ENCODE measurements at places on chromosomes 3 and 15.
A peak's percentile ranks its signal among the peaks of the same experiment; 100 is the strongest.

- DNase-seq = peak; percentile 57
Measured at GRCh38 chr3:112086076-112086854, at the start of gene C3orf52. Gene C3orf52, plus strand, starts transcription at chr3:112086389. Its CDS starts 19 bp downstream, at chr3:112086408.

- no peak for DNase-seq
Measured at GRCh38 chr3:45689787-45690145, 570 bp downstream of the SACM1L start.

DNA sequence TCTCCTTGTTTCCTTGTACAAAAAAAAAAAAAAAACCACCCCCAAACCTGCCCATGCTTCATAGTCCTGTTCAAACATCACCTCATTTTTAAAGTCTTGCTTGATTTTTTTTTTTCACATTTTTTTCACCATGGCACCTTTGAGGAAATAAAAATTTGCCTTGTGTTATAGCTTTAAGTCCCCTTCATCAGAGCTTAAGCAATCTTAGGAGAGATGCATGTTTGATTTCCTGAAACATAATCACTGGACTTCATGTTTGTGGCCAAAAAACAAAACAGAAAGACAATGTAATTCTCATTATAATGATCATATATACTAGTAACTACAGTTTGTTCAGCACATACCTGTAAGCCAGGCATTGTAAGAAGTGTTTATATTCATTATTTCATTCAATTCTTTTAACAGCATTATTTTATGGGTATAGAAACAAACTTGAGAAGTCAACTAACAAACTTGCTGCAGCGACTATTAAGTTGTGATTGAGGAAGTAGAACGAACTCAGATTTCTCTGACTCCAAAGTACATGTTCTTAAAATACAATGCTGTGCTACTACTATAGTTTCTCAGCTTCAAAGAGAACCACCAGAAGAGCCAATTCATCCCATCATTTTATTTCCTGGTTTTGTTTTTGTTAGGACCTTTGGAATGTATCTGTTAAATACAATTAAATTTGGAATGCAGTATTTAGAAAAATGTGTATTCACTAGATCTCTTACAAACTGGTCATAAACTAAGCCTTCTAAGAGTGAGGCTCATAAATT, 203.8 kb downstream of the TCF12 start:
- DNase-seq = no peak

- no peak for DNase-seq
Measured at GRCh38 chr15:20369500-20369899, 172.1 kb downstream of the GOLGA6L6 start.

DNA sequence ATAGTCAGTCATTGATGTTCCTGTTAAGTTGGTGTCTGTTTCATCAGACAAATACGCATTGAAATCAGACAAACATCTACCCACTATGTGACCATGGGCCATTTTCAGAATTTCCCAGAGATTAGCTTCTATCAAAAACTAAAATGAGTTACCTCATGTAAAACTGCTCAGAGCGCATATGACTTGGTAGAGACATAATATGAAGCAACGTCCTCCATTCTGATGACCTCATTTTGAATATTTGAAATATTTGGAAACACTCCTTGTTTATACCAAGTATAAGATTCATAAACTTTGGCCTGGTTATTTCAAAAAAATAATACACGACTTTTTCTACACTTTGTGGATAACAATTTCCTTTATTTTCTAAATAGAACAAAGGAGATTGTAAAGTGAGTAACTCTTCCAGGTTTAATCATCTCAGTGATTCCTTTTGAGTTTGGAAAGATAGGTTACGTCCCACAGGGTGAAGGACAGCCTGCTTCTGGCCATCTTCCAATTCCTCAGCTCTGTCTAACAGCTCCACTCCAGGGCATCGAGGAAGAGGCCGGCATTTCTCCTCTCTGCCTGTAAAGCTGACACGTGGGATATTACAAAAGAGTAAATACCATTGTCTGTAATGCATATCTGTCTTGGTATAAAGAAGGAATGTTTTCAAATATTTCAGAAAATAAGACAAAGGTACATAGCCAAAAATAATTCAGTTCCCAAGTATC, 122.6 kb downstream of the CADM2 start:
- DNase-seq = no peak

- DNase-seq = no peak
Measured at GRCh38 chr3:141816958-141817357, 53.8 kb downstream of the GRK7 start.

GRCh38 chr15:90059208-90059985, 42.9 kb downstream of the IDH2 start:
- peak; percentile 83 for DNase-seq

Data from stimulated activated CD4-positive, alpha-beta T cell treated with anti-CD3 and anti-CD28 coated beads, Interleukin-2, amount 100 ng/mL, for 24 hours (primary cell).